ENCODE measurements at places on chromosomes 3 and 15.

DNA sequence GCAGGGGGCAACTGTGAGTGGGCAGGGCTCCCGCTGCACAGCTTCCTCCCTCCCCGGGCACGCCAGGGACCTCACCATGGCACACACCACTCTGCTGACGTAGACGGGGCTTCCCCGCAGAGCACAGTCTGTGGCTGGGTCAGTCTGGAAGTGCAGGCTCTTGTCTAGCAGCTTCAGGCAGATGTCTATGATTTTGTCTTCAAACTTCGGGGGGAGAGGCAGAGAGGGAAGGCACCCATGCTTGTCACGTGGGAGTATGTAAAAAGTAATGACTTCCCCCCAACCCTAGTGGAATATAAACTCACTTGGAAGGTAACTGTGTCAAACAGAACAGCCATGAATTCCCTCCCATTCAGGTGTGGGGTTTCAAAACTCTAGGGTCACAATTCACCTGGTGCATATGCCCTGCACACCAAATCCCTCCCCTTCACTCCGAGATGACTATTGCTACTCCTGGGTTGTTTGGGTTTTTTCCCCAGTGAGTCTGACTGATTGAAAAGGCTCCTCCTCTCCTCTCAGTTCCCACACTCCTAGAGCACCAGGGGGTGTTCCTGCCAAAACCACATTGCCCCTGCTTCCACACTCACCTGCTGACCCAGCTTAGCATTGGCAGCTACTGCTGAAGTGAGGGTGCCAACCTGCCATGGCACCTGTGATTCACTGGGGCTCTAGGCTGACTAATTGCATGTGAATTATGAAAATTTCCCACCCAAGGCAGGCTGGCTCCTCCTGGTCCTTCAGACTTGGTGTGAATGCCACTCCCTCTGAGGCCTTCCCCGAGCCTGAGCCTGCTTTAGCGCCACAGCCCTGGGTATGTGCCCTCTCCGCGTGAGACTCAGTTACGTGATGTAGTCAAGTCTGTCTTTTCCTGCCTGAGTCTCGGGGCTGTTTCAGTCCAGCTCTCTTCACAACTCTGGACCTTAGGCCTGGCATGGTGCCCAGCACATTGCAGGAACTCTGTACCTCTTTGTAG is 13.0 kb downstream of the TGM5 start:
- H3K27ac ChIP-seq = no peak overlapping the region
- H3K36me3 ChIP-seq = no peaks in the 10 kb centered on the region
- DNase-seq = no peak
- no peak overlapping the region for H3K4me3 ChIP-seq

- H3K27me3 ChIP-seq = no peaks in the 10 kb centered on the region
- H3K36me3 ChIP-seq = no peaks in the 10 kb centered on the region
- H3K4me1 ChIP-seq = no peaks in the 10 kb centered on the region
- no peak overlapping the region for H3K4me3 ChIP-seq
- H3K27ac ChIP-seq = no peak overlapping the region
Measured at GRCh38 chr3:107106316-107106715, 270.9 kb upstream of the CCDC54 start.

- H3K36me3 ChIP-seq = peaks cover 9% of the 10 kb centered on the region
- H3K27me3 ChIP-seq = no peaks in the 10 kb centered on the region
- no peak overlapping the region for H3K4me3 ChIP-seq
- peak; percentile 60 for DNase-seq
Measured at GRCh38 chr3:66439666-66440344, 61.0 kb downstream of the LRIG1 start.

GRCh38 chr15:23467110-23467600 is 20.1 kb upstream of the GOLGA6L2 start:
- no peaks in the 10 kb centered on the region for H3K36me3 ChIP-seq
- no peak overlapping the region for H3K27ac ChIP-seq
- H3K4me1 ChIP-seq = no peaks in the 10 kb centered on the region
- no peak overlapping the region for H3K4me3 ChIP-seq
- no peaks in the 10 kb centered on the region for H3K27me3 ChIP-seq

DNA sequence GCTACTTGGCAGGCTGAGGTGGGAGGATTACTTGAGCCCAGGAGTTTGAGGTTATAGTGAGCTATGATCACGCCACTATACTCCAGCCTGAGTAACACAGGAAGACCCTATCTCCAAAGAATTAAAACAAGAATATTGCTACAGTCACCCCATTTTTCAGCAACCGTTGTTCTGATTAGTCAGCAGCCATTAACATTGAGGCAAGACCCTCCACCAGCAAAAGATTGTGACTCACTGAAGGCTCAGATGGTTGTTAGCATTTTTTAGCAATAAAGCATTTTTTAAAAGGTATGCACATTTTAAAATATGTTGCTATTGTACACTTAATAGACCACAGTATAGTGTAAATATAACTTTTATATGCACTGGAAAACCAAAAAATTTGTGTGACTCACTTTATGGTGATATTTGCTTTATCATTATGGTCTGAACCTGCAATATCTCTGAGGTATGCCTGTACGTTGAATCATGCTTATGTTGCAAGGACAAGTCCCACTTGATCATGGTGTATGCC is 492.6 kb downstream of the SQOR start:
- no peak for DNase-seq
- H3K27ac ChIP-seq = no peak overlapping the region
- H3K27me3 ChIP-seq = no peaks in the 10 kb centered on the region
- H3K4me3 ChIP-seq = no peak overlapping the region
- no peaks in the 10 kb centered on the region for H3K36me3 ChIP-seq
- no peaks in the 10 kb centered on the region for H3K4me1 ChIP-seq

GRCh38 chr3:41579861-41580260 is 380.6 kb downstream of the CTNNB1 start:
- H3K4me1 ChIP-seq = no peaks in the 10 kb centered on the region
- no peaks in the 10 kb centered on the region for H3K36me3 ChIP-seq
- DNase-seq = no peak
- H3K4me3 ChIP-seq = no peak overlapping the region
- H3K27ac ChIP-seq = no peak overlapping the region

Data from sigmoid colon (tissue), 7 donors.